ENCODE measurements at places on chromosomes 16 and 17. TPM values are rescaled to one million over a fixed set of nuclear protein-coding genes. Genes with fewer than 3 reads are reported as not detected.

Gene SOX8
- total RNA-seq = 2.0 TPM

Gene PDF
- 16.2 TPM for total RNA-seq

- DNase-seq = peak; percentile 74
Observed at GRCh38 chr17:47253541-47254402, at the start of gene ITGB3. TSS of gene ITGB3 (plus strand) at chr17:47253827. CDS start at chr17:47253862, 35 bp downstream.

Gene RAC3
- 8.1 TPM for total RNA-seq

Gene SHISA9
- total RNA-seq = 0.05 TPM

DNA sequence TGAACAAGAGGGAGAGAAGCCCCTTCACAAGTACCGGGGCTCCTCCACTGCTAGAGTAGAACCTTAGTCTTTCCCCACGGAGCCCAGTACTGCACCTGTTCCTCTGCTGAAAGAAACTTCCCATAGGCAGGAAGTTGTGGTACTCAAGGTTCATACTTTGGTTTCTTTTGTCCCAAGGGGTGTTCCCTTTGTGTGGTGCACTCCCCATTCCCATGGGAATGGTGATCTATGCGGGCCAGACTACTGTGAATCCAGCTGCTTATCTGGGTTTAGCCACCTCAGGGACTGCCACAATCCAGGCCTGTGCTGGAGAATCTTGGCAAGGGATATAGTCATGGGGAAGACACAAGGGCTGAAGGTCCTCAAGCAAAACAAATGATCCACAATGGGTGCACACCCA is 110.6 kb downstream of the PHKB start:
- DNase-seq = no peak

DNA sequence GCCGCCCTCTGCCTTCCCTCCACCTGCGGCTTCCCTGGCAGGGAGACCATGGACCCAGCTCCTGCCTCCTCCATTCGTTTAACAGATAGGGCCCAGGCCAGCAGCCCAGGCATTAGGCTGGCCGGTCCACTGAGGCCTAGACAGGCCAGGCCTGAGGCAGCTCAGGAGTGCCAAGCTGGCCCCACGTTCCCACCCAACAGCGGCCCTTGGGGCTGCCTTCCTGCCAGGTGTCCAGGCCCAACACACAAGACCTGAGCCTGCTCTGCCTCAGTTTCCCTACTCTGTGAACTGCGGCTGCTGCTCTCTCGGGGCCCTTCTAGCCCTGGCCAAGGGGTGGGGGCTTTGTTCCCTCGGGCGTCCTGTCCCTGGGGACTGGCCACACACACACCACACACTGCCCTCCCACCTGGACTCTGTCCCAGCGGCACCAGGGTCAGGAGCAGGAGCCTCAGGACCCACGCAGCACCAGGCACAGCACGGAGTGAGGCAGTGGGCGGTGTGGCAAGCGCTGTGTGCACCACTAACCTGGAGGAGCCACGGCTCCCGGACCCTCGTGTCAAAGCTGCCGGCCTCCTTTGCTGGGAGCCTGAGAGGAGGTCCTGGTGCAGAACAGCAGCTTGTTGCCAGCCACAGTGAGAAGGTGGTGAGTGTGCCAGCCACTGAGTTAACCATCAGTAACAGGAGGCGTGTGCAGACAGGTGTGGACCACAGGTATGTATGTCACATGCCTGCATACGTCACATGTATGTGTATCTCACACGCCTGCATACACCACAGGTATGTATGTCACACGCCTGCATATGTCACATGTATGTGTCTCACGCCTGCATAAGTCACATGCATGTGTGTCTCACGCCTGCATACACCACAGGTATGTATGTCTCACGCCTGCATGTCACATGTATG is 14.6 kb upstream of the CDH15 start:
- DNase-seq = no peak

Gene DPEP2
- 5.3 TPM for total RNA-seq

DNA sequence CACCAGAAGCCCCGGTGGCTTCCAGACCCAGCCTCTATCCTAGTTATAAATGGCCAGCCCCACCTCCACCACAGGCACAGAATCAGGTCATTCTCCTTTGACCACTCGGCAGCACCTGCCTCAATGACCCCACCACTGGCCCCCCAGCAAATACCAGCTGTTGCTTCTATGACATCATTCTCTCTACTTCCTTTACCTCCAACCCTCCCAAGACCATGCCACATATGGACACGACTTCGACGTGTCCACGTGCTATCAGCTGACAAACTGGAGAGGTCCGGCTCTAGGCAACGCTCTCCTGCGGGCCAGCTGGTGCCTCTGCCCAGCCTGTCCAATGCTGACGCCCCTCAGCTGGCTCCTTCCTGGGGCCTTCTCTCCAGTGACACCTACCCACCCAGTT is 5.9 kb downstream of the ALYREF start:
- no peak for DNase-seq

GRCh38 chr16:794853-795466 is 5.6 kb downstream of the GNG13 start:
- DNase-seq = no peak

GRCh38 chr17:11331547-11332513 is 90.8 kb downstream of the SHISA6 start:
- no peak for DNase-seq

Gene SDK2
- 0.12 TPM for total RNA-seq

Gene COQ7
- total RNA-seq = 15.2 TPM

GRCh38 chr16:47568351-47568750 is 107.2 kb downstream of the PHKB start:
- no peak for DNase-seq

- no peak for DNase-seq
Observed at GRCh38 chr17:28737770-28738679, 5.8 kb upstream of the TRAF4 start.

Gene MYH3
- total RNA-seq = 2.4 TPM

- no peak for DNase-seq
Observed at GRCh38 chr17:70521821-70522256, 352.5 kb downstream of the KCNJ2 start.
